ENCODE measurements at places on chromosomes 6 and 20.

GRCh38 chr6:13922750-13923149, 2.0 kb upstream of the RNF182 start:
- no peak for DNase-seq

GRCh38 chr6:83384751-83385150, 46.1 kb downstream of the ME1 start:
- no peak for DNase-seq

GRCh38 chr6:116070616-116071389, 10.1 kb upstream of the FRK start:
- DNase-seq: no peak

DNA sequence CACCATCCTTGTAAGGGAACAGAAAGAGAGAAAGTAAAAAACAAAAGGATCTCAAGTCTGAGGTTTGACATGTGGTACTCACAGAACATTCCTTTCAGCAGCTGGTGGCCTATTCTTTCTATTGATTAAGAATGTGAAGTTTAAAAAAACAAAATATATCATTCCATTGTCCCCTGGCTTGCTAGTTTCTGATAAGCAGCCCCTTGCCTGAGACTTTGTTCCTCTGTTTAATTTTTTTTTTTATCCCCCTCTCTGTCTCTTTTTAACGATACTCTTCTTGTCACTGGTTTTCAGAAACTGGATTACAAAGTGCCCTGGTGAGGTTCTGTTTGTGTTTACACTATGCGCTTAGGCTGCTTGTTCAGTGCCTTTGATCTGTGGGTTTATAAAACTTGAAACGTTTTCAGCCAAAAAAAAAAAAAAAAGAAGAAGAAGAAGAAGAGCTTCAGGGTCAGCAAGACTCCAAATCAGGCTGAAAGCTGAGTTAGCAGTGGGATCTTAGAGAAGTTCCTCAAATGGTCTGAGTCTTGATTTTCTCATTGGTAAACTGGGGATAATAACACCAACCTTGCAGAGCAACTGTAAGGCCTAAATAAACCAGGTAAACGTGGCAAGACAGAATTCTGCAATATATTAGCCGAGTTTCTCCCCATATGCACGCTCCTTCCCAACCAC, 45.1 kb upstream of the SLC22A23 start:
- DNase-seq: no peak

GRCh38 chr6:157517601-157518359, 136.8 kb downstream of the ZDHHC14 start:
- no peak for DNase-seq

DNA sequence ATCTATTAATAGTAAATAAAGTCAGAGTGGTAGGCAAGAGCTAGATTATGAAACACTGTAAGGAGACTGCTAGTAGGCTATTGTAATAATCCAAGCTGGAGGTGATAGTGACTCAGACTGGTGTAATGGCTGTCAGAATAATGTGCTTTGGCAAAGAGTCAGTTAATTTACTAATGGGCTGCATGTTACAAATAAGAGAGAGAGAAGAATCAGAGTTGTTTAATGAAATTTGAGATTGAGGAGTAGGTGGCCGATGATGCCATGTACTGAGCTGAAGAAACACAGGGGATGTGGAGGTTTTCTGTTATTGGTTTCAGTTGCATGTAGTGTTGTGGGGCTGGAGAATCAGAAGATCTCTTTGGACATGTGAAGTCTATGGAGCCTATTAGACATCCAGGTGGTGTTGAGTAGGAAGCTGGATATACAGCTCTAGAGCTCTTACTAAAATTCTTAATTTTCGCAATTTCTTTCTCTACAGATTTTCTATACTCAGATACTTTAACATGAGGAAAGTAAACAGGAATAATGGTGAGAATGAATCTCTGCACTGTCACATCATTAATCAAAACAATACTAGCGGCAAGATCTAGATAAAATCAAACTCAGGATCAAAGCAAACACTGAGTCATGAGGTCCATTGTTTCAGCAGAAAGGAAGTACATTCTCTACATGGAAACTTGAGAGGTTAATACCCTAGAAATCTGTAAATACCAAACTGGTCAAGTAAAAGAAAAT, 167.7 kb downstream of the SIM1 start:
- DNase-seq: no peak

- no peak for DNase-seq
Measured at GRCh38 chr20:33323236-33323635, 40.2 kb downstream of the BPIFB1 start.

DNA sequence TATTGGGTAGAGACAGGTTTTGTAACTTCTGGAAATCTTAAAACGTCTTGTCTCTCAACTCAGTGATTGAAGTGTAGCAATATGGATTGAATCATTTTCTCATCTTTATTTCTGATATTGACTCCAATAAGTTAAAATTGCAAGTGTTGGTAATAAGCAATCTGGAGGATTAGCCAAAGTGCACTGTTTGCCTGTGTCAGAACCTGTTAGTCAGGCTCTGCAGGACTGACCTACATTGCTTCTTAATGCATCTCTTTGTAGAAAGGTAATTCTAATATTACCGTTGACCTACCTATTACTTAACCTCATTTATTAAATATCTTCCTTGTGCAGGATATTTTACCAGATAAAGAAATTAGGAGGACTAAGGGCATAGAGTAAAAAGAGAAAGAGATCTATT, 484.0 kb upstream of the CITED2 start:
- DNase-seq: no peak

- DNase-seq: peak; percentile 65
Measured at GRCh38 chr20:13458860-13459451, 179.8 kb downstream of the TASP1 start.

DNA sequence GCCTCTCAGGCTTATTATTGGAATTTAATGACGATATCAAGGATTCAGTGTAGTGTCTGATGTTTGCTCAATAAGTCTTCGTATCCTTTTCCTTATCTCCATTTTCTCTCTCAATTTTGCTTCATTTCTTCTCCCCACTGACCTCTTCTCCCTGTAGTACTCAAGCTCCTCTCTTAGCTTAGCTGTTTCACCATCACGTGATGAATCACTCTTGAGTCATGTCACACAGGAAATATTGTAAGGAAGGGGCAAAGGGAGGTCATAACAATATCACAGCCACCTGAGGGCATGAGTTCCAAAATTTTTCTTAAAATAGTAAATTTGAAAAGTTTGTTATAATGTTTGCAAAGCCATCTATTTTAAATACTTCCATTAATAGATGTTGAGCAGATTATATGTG, 392.2 kb upstream of the MARCKS start:
- DNase-seq: no peak

- DNase-seq: no peak
Measured at GRCh38 chr6:75922226-75922625, 150.2 kb downstream of the IMPG1 start.

DNA sequence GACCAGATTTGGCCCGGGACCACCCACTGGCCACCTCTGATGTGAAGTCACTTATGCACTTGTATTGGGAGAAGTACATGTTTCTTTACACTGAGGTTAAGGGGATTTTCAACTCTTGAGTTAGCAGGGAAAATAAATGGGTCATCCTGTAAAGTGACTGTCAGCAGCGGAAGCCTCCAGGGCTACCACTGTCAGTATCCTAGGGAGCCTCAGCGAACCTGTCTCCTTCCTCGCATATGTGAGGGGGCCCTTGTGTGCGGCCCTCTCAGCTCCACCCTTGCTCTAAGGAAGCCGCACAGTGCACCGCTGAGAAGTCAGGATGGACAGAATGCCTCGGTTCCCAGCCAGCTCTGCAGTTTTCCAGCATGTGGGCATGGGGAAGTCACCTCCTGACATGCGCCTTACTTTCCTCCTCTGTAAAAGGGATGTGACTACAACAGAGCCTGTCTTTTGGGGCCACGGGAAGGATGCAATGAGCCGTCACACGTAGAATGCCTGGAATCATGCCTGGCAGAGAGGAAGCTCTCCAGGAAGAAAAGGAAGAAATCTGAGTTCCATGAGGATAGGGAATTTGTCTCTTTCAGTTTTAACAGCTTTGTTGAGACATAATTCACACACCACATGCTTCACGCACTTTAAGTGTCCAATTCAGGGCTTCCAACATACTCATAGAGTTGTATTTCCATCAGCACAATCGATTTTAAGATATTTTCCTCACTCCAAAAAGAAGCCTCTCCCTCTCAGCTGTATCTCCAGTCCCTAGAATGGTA, 115.4 kb downstream of the SYCP2 start:
- no peak for DNase-seq

Data from hematopoietic multipotent progenitor cell treated with erythropoietin and hydrocortisone succinate and interleukin-3 and kit ligand, for 6 days (in vitro differentiated cells).